LoVo (cell line): ENCODE measurements at places on chromosomes 6 and 20.

GRCh38 chr6:36095497-36096391 lies 34.6 kb upstream of the MAPK13 start:
- peak; percentile 80 for DNase-seq

GRCh38 chr6:152112491-152113261 lies 305.2 kb downstream of the ESR1 start:
- no peak for DNase-seq

- peak; percentile 14 for DNase-seq
Measured at GRCh38 chr20:39190666-39191570, 228.8 kb downstream of the DHX35 start.

DNA sequence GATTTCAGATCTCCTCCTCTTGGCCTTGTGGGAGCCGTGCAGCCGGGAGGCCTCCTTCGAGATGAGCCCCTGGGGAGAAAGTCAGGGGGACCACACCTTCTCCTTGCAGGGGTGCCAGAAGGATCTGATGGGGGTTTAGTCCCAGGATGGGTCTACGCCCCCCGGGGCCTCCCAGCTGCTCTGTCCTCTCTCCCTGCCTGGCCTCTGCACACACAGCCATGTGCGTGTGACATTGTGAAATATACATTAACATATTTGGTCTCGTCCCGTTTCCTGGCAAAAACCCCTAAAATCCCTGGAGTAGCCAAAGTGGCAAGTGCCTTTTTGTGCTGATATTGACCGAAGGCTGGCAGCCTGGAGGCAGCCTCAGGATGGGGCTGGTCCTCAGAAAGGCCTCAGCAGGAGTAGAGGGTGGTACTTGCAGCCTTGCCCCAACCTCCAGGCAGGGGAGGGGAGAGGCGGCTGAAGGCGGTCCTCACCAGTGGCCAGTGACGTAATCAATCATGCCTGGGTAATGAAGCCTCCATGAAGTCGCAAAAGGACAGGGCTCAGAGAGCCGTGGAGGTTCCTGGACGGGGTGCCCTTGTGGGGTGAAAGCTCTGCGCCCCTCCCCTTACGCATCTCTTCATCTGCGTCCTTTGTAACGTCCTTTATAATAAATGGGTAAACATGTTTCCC lies 5.1 kb upstream of the HELZ2 start:
- DNase-seq, result no peak

- DNase-seq, result no peak
Measured at GRCh38 chr6:13859871-13860555, 45.7 kb upstream of the MCUR1 start.

DNA sequence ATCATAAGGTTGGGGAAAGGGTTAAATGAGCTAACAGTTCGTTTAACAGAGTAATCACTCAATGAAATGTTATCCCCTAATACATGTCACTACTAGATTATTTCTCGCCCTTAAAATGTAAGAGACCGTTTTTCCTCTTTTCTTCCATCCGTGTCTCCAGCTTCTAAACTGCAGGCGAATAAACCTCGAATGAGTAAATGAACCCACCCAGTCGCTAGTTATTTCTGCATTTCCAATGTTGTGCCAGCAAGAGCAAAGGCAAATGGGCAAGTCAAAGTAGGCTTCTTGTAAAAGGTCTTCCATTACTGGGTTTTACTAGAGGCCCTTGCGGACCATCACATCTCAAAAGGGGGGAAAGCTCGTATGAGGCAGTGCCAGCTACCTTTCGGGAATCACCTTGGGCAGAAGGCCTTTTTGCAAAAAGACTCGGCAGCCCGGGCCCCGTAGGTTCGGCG lies 400 bp upstream of the SMAP1 start:
- DNase-seq, result no peak

GRCh38 chr20:2386516-2387179 lies 5.9 kb downstream of the TGM6 start:
- DNase-seq, result no peak

DNA sequence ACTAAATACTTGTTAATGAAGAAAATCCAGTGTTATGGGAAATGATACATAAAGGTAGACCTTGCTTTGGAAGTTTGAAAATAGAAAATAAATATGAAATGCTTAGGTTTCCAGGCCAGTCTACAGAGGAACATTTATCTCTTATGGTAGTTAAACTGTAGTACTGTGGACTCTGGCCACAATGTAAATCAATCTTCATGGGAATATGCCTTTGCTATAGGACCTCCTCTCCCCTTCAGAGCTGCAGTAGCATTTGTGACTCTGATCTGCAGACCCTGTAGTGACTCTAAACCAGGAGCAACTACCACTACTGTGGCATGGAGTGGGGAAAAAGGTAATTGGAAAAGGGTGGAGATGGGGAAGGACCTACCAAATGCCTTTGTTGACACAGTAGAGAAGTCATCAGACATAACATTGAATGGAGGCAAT lies 4.5 kb downstream of the HSPA1A start:
- no peak for DNase-seq

DNA sequence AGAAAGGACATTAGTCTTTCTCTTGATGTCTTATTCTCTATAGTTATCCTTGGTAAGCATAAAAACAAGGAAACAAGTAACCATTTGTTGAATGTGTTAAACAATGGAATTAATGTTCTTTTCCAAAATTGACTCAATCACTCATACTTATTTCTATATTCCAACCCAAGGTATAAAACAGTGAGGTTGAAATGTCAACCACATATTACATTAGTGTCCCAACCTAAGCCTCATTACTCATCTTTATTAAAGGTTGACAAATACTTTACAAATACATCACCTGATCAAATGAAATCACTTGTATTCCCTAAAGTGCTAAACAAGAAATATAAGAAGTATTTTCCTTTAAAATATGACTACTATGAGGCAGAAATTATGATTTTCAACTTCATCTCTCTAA lies 100.5 kb downstream of the ASCC3 start:
- no peak for DNase-seq
